T-helper 1 cell (primary cell): ENCODE measurements at places on chromosomes 11 and 22.

GRCh38 chr11:58905011-58905720, 34.1 kb upstream of the GLYATL1 start:
- no peak for DNase-seq

- DNase-seq = no peak
Observed at GRCh38 chr11:33133761-33134160, 27.5 kb downstream of the CSTF3 start.

DNA sequence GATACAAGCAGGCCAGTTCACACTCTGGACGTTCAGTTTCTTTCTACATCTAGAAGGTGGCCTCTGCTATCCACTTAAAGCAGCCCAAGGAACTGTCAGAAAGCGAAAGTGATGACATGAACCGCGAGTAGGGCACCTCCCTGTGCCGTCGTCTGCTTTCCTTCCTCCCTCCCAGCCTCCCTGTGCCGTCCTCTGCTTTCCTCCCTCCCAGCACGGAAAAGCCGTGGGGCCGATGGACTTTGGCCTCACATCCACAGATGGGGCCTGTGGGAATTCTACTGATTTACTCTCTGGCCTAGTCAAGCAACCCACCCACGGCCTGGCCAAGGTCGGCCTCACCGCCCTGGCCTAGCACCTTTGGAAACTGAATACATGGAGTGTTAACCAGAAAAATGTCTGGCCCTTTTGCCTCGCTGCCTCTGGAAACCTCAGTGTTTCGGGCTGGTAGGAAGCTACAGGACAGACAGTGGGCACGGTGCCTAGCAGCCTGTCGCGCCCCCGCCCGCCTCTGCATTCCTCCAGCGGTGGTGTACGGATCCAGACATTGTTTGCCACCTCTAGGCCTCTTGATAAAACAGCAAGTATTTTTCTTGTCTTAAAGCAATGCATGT, 14.2 kb downstream of the PEX26 start:
- peak; percentile 49 for DNase-seq

GRCh38 chr11:14499178-14499559, 442 bp downstream of the COPB1 start:
- DNase-seq = peak; percentile 36

- DNase-seq = no peak
Observed at GRCh38 chr22:22954656-22955055, 67.0 kb downstream of the IGLL5 start.

- DNase-seq = no peak
Observed at GRCh38 chr11:3989921-3990290, 104.7 kb upstream of the RRM1 start.

DNA sequence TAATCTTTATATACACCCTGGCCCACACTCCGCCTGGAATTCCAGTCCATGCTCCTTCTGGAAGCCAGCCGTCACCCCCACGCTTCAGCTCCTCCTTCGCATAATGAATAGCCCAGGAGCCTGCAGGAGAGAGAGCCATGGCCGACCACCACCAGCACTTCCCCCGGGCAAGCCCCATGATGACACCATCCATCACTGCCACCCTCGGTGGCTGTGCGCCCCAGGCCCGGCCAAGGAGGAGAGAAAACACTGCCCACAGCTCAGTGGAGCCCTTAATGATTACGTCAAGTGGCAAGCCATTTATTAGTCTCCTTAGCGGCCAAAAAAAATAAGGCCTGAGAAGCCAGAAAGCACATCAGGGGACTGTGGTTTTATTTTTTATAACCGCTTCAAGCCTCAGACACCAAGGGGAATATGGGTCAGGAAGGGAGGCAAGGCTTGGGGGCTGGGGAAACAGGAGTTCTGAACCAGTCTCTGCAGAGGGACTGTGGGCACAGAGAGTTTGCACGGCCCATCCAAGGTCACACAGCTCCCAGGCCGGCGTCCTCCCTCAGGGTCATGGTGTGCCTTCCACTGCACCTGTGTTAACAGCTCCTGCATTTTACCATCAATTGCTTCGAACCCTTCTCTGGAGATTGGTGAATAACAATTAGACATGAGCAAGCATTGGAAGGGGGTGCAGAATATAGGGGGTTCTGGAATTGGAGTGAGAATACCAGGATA, 134.3 kb downstream of the MN1 start:
- DNase-seq = no peak

- no peak for DNase-seq
Observed at GRCh38 chr22:27474711-27475547, 326.6 kb downstream of the MN1 start.

DNA sequence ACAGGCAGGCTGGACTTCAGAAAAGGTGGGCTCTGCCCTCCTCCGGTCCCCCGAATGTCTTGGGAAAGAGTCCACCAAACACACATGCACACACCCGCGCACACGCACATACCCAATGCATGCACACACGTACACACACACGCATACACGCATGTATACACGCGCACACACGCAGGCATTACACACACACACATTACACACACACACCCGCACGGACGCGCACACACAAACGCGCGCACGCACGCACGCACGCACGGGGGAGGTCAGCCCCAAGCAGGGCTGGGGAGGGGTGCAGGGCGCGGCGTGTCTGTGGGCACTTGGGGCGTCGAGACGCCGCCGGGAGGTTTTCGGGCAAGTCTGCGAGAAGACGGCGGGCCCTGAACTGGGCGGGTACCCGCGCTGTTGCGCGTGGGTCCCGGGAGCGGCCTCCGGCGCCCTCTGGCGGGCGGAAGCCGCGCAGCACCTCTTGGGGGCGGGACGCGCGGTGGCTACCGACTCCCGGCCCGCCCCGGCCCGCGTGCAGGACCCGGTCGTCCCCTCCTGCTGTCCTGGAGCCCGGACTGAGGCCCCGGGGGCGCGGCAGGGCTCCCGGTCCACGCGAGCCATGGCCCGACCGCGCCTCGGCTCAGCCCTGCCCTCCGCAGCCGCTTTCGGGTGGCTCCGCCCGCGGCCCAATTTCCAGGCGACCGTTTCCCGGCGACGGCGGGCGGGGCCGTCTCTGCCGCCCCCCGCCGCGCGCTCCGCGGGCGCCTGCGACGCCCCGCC, 3.6 kb downstream of the SEPTIN5 start:
- DNase-seq = peak; percentile 76

DNA sequence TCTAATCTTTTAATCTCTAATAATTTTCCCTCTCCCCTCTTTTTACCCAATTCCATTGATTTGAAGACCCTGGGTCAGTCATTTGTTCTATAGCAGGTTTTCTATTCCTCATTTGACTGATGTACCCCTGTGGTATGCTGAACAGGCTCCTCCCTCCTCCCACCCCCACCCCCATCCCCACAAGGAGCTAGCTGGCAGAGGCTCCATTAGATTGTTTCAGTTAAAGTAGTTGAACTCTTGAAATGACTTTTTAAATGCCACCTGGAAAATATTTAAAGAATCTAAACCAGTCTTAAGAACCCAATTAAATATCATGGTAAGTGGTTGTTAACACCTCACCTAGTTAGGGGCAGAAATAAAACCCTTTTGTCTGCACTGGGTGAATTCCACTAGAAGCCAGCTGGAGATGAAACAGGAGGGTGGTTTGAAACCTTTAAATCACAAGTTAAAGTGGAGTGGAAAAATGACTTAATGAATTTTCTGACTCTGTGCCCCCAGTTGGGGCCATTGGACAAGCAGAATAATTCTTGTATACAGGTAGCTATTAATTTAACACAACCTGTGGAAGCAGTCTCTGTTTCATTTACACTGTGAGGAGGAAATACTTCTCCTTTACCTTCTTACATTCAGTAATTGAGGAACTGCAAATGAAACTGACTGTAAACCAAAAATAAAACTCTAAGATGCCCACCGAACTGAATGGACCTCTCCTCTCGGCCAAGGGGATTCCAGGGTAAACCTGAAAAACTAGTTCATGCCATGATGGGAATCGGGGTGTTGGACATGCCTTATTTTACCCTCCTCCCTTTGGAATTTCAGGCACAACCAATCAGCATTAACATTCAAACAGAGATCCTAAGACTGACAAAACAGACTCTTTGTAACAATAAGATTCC, 30.7 kb downstream of the PRR5L start:
- no peak for DNase-seq

DNA sequence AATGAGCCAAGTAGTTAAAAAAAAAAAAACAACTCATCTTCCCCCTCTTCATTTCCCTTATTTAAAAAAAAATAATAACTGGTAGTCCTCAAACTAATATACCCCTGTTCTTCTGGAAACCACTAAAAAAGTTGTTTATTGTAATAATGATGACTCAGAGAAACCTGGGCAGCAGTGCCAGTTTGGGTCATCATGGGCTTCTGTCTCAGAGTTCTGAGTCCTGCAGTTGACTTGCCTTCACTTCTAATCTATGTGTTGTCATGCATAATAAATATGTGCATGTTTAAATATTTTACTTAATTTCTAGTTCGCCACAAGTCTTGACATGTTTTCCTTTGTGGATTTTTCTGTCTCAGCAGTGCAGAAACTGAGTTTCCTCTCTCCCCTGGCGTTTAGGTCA, 46.8 kb downstream of the PPP2R1B start:
- no peak for DNase-seq

DNA sequence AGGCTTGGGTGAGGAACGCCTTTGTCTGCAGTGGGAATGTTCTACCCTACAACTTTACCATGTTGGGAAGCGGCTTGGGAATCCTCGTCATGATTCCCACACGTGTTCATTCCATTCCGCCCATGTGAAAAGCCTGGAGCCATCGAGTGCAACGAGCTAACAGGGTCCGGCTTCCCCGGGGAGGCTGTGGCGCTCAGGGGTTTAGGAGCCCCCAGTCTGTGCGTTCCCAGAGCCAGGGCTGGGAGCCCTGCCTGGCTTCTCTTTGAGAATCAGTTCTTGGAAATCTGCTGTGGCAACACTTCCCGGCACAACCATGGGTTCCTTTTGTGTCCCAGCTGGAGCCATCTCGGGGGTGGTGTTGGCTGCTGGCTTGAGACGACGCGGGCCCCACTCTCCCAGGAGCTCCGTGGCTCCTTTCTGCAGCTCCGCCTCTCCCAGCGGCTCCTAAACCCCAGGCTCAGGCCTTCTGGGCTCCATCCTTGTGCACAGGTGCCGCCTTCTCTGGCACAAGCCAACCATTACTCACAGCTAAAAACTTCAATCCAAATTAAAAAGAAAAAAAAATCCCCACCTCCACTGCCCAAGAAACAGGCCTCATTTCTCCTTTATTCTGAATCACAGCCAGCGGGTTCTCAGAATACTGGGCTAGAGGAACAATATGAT, 18.7 kb upstream of the PPFIA1 start:
- no peak for DNase-seq

GRCh38 chr11:40514124-40514523, 945.3 kb downstream of the LRRC4C start:
- no peak for DNase-seq

GRCh38 chr11:18704045-18704645, 5.6 kb downstream of the TMEM86A start:
- no peak for DNase-seq

- no peak for DNase-seq
Observed at GRCh38 chr11:105443623-105444022, 166.2 kb upstream of the GRIA4 start.

GRCh38 chr11:102347462-102348370, 702 bp downstream of the BIRC2 start:
- peak; percentile 24 for DNase-seq

DNA sequence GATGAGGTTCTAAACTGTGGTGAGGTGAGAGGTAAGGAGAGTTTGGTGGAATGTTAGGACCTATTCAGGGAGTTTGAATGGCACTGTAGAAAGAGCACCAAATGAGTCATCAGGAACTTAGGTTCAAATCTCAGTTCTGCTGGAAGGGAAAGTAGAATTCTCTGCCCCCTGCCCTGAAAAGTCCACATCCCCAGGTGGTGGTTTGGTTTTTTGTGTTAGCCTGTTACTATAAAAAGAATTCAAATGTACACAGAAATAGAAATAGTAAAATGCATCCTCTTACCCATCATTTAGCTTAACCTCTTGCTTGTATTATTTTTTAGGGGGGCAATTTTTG, 20.2 kb downstream of the PPFIBP2 start:
- DNase-seq = no peak

- DNase-seq = no peak
Observed at GRCh38 chr11:35178067-35178805, 39.3 kb downstream of the CD44 start.

DNA sequence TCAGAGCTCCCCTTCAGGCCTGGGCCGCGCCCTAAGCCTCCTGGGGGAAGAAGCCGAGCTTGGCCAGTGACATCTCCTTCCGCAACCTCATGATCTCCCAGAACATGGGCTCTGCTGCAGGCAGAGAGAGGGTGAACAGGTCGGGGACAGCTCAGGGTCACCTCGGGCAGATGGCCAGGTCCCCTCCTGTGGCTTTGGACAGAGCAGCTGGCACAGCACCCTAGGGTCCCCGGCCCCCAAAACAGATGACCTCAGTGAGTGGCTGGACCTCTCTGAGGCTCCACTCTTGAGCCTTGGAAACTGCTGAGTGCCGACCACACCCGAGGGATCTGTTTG, 6.9 kb upstream of the FADS3 start:
- DNase-seq = no peak

DNA sequence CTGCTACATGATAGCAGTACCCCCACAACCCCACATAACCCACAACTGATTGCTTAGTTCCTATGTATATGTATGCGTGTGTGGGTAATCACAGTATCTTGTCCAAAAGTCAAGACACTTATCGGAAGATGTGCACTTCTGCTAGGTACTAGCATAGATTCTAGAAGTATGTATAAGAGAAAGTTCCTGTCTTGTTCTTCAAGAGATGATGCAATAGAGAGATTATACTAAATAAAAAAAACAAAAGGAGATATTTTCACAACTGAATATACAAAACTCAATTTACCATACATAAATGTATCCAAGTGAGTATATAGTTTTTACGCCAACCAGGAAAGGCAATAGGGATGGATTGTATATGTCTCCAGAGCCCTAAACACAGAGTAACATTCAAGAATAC, 112.0 kb downstream of the FCHSD2 start:
- no peak for DNase-seq

GRCh38 chr11:5277807-5278382, 8.2 kb upstream of the HBE1 start:
- no peak for DNase-seq

DNA sequence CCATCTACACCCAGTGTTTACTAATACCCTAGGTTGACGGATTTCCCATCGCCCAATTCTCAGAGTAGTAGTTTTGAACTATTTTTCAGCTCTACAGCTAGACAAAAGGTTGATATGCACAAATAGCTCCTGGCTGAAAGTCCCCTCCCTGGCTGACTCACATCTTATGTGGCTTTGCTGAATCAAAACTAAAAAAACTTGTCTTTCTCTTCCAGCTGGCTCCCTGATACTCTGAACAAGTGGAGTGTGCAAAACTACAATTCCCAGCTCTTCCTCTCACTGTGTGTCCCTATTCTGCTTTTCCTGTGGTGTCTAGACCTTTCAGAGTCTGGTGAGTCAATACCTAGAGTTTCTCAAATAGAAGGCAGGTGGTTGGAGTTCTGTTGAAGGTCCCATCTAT, 12.7 kb upstream of the LARGE1 start:
- DNase-seq = no peak
